ENCODE measurements at places on chromosomes 16 and 17.

DNA sequence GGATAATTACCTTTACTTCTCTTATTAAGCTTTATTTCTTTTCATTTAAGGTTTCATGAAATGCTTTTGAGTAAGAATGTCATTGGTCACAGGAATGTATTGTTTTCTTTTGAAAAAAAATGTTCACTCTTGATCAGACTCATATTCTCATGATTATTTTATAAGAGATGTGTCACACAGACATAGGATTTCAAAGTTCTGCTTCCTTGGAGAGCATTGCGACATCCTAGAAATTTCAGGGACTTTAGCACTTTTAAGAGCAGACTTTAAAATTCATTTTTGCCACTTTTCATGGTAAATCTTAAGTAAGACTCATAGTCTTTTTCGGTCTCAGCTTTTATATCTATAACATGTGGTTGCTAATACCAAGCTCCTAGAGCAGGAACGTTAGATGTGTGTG lies 314.7 kb downstream of the CDH8 start:
- no peak for DNase-seq

GRCh38 chr17:28916302-28916934 lies 13.5 kb upstream of the DHRS13 start:
- DNase-seq, result peak; percentile 63

DNA sequence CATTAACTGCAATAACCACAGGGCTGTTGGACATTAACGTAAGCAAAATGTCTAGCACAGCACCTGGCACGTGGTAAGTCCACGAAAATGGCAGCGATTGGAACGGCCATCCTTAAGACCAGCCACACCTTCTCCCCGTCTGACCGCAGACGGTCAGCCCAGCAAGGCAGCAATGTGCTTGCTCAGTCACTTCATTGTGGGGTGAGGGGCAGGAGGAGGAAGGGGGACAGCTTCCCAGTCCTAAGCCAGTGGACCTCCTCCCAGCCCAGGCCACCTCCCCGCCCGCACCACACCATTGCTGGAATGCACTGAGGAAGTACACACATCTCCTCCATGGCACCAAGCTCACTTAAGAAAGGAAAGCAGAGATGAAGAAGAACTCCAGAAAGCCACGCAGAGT lies 8.6 kb upstream of the MYLK3 start:
- no peak for DNase-seq

DNA sequence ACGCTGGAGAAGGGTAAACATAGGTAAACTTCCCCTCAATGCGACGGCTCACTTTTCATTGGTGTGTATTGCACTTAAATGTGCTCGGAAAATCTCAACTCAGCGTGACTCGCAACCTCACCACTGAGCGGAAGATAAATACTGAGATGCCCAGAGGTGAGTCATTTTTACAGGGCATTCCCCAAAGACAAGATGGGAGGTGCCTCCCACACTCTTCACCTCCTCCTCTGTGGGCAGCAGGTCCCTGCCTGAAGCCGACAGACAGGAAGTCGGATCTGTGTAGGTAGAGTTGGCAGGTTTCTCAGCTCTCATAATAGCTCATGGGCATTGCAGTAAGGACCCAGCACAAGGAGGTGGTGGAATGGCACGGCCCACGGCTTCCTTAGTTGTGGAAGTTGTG lies 274.6 kb upstream of the HSBP1 start:
- DNase-seq, result no peak

GRCh38 chr17:17494499-17494869 lies 1.7 kb downstream of the RASD1 start:
- DNase-seq, result no peak

- no peak for DNase-seq
Observed at GRCh38 chr17:41680426-41681040, 8.2 kb upstream of the EIF1 start.

DNA sequence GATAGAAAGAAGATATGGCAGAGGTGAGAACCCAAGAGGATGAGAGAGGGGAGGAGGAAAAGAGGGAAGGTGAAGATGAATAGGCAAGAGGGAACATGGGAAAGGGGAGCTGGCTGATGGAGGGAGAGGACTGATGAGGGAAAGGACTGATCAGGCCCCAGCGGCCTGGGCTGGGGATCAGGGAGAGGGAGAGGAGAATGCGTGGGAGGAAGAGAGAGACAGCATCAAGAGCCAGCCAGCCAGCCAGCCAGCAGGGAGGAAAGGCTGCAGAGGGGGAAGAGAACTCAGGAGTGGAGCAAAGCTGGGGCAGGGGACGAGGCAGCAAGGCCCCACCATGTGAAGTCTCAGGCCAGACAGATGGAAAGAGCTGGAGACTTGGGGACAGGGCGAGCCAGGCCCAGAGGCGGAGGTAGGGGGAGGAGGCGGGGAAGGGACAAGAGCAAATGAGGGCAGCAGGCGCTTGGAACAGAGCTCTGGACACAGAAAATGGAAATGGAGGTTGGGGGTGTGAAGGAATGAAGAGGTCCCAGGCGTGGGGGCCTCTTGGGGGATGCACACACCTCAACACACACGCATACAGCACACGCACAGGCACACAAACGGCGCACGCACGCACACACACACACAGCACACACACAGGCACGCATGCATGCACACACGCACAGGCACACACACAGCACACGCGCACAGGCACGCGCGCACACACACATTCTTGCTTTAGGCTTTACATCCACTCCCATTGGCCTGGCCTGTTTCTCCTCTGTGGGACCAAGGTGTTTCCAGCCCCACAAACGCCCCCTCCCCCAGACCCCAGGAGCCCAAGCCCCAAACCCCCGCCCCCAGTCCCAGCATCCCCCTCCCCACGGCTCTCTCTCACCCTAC lies 12.3 kb downstream of the DLG4 start:
- no peak for DNase-seq

- peak; percentile 9 for DNase-seq
Observed at GRCh38 chr17:9644910-9645751, at the start of gene USP43. Gene USP43 (plus strand): TSS chr17:9645517. CDS start chr17:9645633, 116 bp downstream.

- no peak for DNase-seq
Observed at GRCh38 chr16:54944002-54944401, 13.3 kb downstream of the IRX5 start.

GRCh38 chr17:69357701-69358100 lies 30.8 kb upstream of the ABCA5 start:
- no peak for DNase-seq

DNA sequence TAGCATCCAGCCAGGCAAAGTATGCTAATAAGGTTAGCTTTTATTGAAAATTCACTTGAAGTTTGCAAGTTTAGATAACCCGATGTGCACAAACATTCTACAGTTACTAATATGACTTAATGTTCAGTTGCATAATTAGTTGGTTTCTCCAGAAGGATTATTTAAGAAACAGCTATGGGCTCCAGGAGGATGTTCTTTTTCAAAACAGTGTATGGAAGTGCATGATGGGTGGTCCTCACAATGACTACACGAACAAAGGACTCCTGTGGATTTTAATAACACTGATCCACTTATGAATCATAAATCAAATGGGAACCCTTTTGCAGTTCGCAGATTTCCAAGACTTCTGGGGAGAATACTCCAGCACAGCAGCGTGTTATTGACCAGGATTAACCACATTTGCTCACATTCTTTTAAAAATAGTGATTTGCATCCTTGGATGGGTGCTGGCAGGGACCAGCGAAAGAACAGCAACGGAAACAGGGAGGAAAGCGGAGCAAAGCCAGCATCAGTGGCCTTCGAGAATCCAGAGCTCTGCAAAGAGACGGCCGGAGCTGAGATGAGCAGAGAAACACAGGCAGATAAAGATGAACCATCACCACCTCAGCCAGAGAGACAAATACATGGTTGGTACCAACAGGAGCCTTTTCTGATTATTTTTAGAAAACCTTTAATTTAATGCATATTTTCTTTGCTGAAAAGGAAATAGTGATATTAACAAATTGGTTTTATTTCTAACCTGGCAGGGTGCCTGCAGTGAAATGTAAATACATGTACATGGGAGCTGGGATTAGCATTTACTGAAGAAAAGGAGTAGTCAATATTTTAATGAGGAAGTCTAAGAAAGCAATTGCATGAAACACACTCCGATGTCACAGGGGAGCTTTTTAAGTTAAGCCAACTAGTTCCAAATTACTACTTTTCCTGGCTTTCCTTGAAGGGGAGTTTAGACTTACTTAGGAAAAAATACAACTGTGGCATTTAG lies 623.2 kb upstream of the ZFHX3 start:
- no peak for DNase-seq

DNA sequence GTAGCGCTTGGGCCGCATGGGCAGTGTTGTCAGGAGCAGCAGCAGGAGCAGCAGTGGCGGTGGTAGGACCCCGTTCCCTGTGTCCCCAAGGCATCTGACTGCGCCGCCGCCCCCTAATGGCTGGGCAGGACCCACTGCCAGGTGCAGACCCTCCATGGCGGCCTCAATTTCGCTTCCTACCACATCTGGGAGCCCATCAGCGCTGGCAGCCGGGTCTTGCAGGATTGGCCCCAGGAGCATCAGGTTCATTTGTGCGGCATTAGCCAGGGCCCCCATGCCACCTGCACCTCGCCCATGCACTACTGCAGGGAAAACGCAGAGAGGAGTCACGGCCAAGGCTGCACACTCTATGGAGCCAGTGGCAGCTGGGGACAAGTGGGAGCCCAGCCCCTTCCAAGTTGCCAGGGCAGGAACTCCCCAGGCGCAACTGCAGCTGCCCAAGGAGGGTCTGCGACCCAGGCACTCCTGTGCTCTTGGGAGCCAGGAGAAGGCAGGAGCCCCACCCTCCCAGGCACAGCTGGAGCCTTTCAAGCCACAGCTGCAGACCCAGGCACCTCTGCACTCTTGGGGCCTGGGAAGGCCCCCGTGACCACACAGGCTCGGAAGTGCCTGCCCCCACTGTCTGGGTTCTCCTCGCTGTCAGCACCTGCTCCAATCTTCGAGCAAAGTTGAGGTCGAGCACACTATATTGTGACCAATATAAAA lies 594.2 kb downstream of the KCNJ18 start:
- no peak for DNase-seq

DNA sequence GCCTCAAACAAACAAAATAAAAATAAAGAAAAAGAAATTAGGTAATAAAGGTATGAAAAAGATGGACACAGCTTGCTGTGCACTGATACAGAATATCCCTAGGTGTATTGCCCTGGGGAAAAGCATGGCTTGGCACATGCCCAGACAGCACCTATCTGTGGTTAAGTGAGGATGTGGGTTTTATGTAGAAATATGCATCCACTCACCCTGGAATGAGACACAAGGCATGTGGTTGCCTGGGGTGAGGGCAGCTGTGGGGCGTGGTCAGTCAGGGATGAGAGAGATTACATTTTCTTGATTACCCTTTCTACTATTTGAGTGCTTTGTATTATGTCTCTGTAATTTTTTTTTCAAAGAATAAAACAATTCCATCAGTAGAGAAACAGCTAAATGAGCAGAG lies 6.9 kb downstream of the PLLP start:
- DNase-seq, result peak; percentile 84

- DNase-seq, result peak; percentile 69
Observed at GRCh38 chr17:40450175-40450574, 6.9 kb downstream of the IGFBP4 start.

GRCh38 chr16:1108299-1109252 lies 12.5 kb upstream of the C1QTNF8 start:
- DNase-seq, result no peak

- DNase-seq, result no peak
Observed at GRCh38 chr16:4213737-4214136, 28.1 kb downstream of the SRL start.

GRCh38 chr17:19494961-19495806 lies 38.5 kb upstream of the SLC47A1 start:
- DNase-seq, result no peak

- no peak for DNase-seq
Observed at GRCh38 chr16:28823291-28823872, 583 bp downstream of the ATXN2L start.

DNA sequence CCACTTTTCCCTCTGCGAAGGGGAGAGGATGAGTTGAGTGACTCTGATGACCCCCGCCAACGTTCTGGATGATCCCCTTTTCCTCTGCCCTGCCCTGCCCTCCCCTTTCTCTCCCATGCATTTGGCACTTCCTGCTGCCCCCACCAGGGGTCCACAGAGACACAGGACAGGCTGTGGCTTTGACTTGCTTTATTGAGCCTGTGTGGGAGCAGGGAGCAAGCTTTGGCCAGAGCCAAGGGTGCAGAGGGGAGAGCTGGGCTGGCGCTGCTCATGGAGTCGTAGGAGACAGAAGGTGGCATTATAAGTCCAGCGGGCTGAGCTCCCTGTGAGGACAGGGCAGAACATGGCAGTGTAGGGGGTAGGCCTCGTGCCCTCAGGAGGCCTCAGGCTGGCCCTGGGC lies 1.6 kb downstream of the PPY start:
- no peak for DNase-seq

GRCh38 chr17:77670173-77670572 lies 288.3 kb upstream of the TNRC6C start:
- DNase-seq, result no peak

DNA sequence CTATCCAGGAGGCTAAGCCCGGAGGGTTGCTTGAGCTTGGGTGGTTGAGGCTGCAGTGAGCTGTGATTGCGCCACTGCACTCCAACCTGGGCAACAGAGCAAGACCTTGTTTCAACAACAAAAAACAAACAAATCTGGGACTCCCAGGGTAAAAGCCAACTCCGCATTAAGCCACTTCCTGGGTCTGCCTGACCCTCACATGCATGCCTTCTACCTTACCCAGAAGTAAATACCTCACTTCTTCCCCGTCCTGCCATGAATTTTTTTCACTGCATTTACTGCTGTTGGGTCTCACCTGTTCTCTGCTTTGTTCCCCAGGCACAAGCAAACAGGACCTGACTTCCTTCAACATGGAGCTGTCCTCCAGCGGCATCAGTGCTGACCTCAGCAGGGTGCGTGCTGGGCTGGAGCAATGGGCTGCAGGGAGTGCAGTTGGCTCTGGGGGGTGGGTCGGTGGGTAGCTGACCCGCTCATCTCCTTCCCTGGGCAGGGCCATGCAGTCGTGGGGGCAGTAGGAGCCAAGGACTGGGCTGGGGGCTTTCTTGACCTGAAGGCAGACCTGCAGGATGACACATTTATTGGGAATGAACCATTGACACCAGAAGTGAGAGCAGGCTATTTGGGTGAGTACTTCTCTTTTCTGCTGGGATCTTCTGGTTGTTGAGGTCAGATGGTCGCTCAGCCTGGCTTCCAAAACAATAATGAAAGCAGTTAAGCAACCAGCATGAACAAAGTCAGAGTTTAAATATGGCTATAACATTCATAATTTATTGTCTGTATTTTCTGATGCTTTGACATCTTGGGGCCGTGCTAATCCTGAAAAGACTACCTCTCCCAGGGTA lies 16.4 kb downstream of the ITGAL start:
- DNase-seq, result no peak

DNA sequence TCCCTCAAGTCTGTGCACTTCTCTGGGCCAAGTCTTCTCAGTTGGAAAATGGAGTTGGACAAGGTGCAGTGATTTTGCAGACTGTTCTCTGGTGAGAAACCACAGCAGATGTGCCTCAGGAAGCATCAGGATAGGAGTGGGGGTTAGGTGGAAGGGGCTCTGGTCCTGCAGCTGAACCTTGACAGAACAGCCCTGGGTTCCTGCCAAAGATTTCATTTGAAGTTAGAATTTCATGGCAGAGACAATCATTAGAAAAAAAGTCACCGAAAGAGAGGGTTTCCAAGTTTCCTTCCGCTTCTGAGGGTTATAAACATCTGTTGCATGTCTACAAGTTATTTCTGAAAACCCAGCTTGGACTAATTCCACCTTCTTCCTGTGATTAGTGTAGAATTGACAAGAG lies 80.4 kb upstream of the IRX3 start:
- no peak for DNase-seq
